Cardiac septum (tissue), 1 donor: ENCODE measurements at places on chromosomes 5 and 9.

DNA sequence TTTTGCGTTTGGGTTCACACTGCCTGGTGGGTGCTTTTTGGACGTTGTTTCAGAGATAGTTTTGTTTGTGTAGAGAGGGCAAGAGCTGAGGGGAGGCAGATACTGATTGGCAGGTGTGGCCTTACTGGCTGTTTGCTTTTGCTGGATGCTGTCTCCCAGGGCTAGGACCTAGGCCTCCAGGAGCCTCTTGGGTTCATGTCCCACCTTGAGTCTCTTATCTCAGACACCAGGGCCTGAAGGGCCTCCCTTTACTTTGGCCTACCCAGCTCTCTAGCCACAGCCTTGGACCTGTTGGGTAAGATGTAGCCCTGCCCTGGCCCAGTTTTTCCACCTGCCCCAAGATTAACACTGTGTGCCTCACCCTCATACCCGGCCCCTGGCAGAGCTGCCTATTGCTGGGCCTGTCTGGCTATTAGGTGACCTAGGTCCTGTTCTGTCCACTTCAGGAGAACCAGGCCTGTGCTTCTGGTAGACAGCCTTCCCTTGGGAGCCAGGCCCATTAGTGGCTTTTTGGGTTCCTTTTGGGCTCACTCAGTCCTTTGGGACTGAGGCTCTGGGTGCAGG, 13.4 kb downstream of the PTPA start:
- no peak for DNase-seq

DNA sequence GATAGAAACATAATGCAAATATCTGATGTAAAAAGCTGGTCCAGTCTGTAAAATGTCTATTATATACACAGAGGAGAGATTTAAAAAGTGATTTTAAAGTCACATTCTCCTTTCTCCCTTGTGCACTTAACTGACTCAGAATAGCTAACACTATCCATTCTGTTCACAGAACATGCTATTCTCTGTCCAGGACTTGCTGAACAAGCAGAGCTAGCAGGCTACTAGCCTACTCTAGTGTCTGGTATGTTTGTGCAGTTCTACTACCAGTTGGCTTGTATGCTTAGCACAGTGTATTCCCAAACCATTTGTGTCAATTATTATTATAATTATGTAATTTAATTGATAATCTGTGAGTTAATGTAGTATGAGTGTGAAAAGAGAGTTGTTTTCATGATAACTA, 161.7 kb upstream of the NUDT12 start:
- DNase-seq = no peak

GRCh38 chr5:53183880-53184279, 74.3 kb upstream of the MOCS2 start:
- no peak for DNase-seq

DNA sequence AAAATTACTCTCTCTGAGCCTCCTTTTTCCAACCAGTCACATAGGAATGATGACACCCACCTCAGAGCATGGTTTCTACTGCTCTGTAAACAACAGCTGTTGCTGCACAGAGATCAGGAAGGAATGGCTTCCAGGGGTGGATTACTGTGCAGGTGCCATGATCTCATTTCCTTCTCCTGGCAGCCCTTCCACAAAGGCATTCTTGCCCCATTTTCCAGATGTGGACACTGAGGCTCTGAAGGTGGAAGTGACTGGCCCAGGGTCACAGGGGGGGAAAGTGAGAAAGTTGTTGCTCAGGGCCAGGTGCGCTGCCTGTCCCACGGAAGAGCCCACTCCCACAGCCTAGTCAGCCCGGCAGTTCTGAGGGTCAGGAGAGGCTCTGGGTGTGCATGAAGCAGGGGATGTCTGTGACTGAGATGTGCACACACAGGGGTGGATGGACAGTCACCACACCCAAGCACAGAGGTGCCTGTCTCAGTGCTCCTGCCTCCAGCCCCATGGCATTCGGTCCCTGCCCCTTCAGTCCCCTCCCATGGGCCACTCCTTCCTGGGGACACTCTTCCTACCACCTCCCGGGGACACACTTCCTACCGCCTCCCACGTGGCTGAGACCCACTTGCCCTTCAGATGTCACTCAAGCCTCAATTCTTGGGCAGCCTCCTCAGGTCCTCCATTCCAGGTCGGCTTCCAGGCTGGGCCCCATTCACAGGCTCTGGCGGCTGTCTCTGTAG, 17.0 kb downstream of the FGFR4 start:
- DNase-seq = no peak

DNA sequence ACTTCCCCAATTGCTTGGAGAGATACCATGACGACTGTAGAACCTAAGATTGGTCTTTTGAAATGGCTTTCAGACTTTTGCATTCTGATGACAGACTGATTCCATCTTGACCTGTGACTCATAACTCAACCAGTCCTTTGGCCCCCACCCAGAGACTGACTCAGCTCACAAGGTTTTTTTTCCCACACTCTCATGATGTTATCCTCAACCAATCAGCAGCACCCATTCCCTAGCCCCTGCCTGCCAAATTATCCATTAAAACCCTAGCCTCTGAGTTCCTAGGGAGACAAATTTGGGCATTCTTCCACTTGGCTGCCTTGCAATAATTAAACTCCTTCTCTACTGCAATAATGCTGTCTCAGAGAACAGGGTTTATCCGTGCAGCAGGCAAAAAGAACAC, 1263.3 kb upstream of the CDH9 start:
- DNase-seq = no peak

- no peak for DNase-seq
These were observed 29.7 kb upstream of the CSNK1G3 start for GRCh38 chr5:123482258-123482657.
